ENCODE measurements at places on chromosomes 12 and 14.

DNA sequence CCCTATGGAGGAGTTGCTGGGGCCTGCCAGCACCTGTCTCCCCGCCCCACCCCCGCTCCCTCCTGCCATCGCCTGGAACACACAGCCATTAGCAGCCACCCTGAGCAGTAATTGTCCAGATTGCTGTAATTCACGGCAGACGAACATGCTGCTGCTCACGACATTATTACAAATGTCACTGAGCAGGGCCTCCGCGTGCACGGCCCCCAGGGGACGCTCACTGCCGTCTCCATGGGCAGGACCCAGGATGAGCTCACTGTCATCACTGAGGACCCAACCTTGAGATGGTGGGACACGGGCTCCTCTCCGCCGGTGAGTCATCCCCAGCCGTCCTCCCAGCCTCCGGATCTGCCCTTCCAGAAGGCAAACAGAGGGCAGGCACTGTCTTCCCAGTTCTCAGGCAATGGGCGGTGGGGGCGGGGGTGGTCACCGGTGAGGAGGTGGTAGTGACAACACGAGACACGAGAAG, 100.4 kb downstream of the RFLNA start:
- DNase-seq, result no peak

DNA sequence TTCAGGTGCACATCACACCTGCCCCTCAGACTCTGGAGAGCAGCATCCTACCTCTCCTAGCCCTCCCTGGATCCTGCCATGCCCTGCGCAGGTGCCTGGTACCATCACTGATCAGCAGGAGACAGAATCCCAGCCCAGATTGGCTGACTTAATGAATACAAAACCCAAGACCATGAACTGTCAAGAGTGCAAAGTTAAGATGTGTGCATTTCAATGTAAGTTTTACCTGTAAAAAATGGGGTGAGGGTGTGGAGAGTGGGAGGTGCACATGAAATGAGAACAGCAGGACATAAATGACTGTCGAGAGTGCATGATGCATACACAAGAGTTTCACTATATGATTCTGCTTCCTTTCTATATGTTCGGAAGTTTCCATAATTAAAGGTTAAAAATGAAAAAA, 57.9 kb upstream of the GPR68 start:
- DNase-seq, result no peak

GRCh38 chr14:81144824-81145603, 75.7 kb downstream of the GTF2A1 start:
- no peak for DNase-seq

GRCh38 chr12:47017041-47017713, 62.2 kb upstream of the PCED1B start:
- no peak for DNase-seq

DNA sequence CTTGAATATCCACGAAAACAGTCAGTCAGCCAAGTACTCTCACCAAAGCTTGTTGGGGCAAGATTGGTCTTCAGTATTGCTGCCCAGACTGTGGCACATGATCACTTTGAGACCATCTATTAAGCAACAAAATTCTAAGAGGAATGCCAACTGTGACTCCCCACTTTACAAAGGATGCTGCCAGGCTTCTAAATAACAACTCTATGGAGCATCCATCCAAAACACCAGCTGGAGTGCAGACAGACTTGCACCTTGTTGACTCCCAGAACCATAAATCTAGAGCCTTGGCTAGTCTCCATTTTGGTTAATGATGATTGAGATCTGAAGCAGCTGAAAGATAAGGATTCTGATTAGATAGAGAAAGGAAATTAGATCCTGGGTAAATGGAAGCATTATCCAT, 132.8 kb downstream of the DIO2 start:
- DNase-seq, result no peak

DNA sequence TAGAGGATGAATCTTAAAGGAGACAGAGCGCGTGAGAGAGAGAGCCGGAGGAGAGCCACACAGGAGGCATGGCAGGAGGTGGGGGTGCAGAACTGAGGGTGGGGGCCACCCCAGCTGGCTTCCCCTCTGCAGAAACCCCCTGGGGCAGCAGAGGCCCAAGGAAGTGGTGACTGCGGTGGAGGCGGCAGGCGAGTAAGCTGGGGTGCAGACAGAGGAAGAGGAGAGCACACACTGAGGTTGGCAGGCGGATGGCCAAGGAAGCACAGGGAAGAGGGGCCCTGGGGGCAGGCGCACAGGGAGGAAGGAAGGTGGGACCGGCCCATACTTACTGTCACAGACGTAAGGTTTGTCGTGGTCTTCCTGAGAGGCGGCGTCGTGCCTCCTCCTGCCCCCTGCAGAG, 179.8 kb downstream of the DPF3 start:
- DNase-seq, result no peak

DNA sequence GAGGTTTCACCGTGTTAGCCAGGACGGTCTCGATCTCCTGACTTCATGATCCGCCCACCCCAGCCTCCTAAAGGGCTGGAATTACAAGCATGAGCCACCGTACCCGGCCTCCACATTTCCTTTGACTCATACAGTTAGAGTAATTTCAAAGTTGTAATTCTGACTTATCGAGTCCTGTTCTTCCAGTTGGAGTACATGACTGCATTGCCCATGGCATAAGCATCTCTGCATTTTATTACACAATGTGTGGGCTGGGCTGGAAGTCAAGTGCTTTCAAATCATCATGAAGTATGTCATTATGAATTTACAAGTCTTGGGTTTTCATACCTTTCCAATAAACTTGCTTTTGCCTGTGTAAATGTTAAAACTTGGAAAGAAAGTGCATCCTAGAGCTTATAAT, 1295.7 kb upstream of the FLRT2 start:
- no peak for DNase-seq

- DNase-seq, result peak; percentile 27
These were observed 122.5 kb downstream of the PHLDA1 start for GRCh38 chr12:75908961-75909605.

GRCh38 chr12:53251477-53252348, 16.4 kb upstream of the ESPL1 start:
- peak; percentile 81 for DNase-seq

DNA sequence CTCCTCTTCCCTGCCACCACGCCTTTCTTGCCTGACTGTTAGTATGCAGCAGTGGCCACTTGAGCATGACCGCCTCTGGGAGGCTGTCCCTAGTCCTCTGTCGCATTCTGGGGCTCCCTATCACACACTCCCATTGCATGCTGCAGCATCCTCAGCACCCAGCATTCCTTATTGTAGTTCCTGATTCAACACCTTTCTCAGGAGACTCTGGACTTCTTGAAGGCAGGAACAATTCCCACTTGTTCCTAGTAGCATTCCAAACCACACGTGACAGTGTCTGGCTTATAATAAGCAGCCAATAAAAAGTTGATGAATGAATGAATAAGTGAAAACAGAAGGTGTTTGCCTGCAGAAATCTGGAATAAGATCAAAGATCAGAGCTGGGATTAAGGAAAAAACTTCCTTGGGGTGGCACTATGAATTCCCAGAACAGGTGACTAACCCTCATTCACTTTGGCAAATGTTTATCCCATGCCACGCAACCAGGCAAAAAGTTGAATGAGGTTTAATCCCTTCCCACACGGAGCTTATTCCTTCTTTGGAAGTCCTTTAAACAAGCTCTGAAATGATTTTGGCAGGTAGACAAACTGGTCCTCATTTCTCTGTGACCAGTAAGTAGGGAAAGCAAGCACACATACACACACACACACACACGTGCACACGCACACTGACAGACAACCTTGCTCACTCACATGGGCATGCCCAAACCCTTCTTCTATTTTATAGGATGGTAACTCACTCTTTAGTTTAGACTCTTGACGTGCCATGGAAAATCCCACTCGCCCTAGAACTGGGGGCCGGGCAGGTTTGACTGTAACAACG, 26.5 kb downstream of the NTF3 start:
- DNase-seq, result no peak

DNA sequence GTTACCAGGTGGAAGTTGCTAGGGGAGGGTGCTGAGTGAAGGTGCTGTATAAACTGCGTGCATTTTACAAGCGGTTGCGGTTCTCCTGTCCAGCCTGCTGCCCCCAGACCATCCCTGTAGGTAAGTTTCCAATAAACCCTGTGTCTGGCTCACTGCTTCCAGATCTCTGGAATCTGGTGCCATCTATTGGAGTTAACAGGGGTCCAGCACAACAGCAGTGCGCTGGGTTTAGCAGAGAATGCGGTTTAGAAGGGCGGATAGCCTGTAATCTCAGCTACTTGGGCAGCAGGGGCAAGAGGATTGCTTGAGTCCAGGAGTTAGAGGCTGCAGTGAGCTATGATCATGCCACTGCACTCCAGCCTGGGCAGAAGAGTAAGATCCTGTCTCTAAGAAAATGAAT, 4.9 kb downstream of the AACS start:
- peak; percentile 23 for DNase-seq

DNA sequence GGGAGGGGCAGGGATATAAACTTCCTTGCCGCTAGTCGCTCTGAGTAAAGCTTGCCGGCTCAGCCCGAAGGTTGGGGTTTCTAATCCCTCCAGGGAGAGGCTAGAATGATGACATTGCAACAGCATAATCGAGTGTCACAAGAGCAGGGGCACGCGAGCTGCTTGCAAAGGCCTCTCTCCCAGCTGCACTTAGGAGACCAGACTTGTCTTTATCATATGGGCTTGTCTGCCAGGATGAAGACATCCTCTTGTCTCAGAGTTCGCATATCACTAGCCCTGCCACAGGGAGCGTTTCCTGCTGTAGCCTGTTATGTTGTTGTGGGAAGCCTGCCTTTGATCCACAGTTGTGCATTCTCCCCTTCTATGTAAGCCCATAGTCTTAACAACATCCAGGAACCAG, 180.0 kb downstream of the ESR2 start:
- DNase-seq, result no peak

- DNase-seq, result no peak
These were observed 207.7 kb downstream of the FUT8 start for GRCh38 chr14:65620195-65620594.

- DNase-seq, result no peak
These were observed 104.5 kb downstream of the PRICKLE1 start for GRCh38 chr12:42484996-42485395.

DNA sequence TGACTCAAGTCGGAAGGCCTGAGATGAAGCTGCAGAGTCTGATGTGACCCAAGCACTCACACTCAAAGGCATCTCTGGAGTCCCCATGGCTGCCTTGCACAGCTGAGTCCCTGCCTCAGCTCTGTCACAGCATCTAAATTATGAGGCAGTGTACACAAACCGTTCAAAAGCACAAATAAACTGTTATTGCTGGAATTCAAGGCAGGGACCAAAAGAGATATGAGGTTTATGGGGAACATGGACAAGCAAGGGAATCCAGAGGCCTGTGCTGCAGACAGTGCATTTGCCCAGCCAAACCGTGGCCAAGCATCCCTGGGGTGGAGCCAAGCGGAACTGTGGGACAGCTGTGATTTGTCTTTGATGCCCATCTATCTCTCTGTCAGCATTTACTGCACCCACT, 91.3 kb downstream of the RPS29 start:
- DNase-seq, result no peak

DNA sequence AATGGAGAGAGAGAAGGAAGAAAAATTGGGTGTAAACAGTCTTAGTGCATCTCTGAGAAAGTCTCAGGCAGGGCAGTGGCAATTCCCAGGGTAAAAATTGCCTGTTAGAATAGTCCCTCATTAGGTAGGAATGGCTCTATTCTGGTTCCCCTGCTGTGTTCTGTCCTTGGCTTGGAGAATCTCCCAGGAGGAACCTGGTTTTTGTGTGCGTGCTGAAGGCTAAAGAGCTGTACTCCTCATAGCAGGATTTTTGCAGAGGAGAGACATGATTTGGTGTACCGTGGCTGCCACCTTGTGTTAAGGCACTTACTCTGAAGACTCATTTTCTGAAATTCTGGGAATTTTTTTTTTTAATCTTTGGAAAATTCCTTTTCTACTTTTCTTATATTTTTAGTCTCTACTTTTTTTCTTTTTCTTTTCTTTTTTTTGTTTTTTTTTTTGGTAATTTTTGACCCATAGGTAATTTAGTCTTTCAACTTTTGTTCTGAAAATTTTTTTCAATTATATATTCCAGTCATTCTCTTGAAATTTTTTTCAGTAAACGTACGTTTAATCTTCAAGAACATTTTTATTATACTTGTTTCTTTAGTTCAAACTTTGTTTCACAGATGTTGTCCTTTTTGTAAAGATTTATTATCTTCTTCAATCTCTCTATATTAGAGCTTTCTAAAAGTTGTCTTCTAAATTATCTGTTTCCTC, 63.8 kb downstream of the FBXO33 start:
- peak; percentile 88 for DNase-seq

DNA sequence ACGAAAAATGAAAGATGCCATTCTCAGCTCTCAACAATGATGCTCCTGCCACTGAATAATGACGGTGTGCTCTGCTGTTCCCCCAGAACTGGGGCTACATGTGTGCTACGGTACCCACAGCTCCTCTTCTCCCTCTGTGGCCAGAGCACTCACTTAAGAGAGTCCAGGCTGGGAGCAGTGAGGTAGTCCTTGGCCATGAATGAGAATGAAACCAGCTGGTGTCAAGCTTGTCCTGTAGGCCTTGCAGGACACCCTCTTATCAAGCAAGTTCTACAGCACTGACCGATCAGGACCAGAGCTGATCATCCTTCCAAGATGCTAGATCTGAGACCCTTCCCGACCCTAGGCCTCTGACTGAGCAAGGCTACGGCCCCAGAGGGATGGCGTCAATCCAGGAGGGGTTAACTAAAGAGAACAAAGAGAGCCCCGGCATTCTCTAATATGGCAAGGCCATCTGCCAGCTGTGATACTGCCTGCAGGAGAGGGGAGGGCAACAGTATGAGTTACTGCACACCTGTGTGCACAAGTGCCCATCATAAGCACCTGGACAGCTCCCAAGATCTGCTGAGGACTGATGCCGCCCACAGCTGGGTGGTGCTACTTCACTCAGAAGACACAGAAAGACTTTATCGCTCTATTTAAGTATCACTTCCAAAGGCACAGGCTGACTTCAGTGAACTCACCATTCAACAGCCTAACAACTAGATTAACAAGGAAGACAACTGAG, 30.5 kb downstream of the APPL2 start:
- no peak for DNase-seq

GRCh38 chr14:55180434-55180833, 11.0 kb downstream of the DLGAP5 start:
- no peak for DNase-seq

- DNase-seq, result no peak
These were observed 44.8 kb downstream of the BCL2L14 start for GRCh38 chr12:12115514-12115913.

Data from HepG2 (cell line).